ENCODE measurements at places on chromosomes 6 and 20. TPM values are rescaled to one million over a fixed set of nuclear protein-coding genes. Genes with fewer than 3 reads are reported as not detected.

BTNL2 gene
- total RNA-seq, result 4.9 TPM

SMOC2 gene
- total RNA-seq, result not detected

CRISP3 gene
- not detected for total RNA-seq

DNA sequence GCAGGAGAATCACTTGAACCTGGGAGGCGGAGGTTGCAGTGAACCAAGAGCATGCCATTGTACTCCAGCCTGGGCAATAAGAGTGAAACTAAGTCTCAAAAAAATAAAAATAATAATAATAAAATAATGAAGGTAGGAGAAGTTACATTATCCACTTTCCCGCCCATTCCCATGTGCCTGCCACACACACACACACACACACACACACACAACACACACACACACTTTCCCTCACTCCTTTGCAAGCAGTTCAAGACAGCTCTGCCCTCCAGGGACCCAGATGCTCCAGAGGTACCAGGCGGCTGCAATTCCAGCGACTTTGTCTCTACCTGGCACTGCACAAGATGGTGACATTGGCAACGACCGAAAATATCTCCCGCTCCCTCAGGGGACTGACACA is 224.8 kb upstream of the JARID2 start:
- DNase-seq, result no peak

DNA sequence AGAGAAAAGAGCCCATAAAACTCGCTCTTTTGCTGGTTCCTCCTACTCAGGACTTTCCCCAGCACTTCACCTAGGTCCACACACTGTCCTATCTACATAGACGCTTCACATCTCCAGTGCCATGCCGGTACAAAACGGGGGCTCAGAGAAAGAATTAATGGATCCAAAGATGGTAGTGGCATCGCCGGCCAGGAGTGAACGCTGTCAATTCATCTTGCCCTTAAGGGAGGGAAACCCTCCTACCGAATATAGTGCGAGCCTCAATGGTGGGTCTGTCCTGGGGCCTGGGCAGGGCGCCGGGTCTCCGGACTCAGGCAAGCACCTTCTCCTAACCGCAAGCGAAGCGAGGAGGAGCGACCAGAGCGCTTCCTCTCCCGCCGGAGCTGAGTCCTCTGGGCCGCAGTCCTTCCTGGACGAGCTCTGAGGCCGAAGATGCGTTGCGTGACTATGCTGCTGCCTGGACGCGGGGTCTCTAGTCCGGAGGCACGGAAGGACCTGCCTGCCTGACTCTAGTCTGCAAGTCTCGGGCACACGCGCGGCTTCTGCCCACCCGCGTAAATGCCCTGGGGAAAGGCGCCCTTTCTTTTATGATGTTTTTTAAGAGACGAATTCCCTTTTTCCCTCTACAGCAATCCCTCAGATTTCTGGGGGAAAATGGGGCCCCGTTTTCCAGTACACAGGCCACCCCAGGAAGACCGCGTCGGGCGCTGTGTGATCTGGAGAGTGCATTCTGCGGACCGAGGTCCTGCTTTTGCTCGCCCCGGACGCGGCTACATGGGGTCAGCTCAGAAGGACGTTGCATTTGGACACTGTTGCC is 100.1 kb upstream of the PRDM1 start:
- no peak for DNase-seq

DNA sequence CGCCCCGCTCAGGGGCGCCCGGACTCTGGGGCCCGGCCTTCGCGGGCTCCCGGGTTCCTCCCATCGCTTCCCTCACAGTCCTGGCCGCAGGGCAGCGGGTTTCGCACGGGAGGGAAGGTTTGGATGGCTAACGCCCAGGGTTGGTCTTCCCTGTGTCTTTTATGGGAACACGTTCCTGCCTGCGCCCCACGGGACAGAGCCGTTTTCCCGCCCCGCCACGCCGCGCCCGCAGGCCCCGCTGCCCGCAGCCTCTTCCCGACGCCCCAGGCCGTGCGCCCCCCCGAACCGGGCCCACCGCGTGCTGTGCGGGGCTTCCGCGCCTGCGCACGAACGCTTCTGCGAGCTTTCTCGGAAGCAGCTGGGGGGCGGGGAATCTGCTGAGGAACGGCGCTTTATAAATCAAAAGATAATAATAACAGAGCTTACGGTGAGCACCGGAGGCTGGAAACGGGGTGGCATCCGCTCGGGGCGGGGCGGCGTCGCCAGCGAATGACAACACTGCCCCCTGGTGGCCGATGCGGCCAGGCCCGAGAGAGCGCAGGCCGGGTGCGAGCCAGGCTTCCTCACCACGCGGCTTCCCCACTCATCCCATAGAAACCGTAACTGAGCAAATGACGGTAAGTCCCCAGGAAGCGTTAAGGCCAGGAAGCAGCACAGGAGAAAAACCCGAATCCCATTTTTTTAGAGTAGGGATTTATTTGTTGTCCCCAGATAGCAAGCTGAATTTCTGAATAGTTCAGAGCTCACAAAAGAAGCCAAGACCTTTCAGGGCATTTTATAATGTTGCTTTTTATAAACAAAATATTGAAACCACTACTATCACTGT is 116.4 kb downstream of the MYLK4 start:
- peak; percentile 43 for DNase-seq

GRCh38 chr6:18263418-18264218 is 712 bp downstream of the DEK start:
- peak; percentile 52 for DNase-seq

GRCh38 chr6:56450882-56451739 is 191.6 kb downstream of the DST start:
- no peak for DNase-seq

- DNase-seq, result no peak
Measured at GRCh38 chr6:130933712-130934200, 106.5 kb downstream of the SMLR1 start.

DNA sequence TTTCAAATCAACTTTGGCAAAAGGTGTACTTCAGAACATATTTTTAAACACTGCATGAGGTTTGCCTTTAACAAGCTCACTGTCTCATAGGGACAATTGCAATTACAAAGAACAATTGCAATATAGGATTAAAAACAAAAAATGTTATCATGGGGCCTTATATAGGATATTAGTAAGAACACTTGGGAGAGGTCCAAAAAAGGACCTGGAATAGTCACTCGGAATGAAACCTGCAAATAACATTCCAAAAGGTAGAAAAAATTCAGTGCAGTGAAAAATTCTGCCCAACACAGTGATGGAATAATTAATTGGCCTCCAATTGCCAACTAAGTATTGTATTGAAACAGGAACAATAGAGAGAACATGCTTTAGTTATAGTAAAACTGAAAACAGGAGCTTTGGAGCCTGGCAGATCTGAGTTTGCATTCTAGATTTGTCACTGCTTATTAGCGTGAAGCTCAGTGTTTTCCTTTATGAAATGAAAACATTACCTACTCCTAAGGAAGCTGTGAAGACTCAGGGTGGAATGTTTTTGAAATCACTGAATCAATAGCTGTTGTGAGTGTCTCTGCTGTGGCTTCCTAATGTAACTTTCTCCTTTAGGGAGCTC is 172.6 kb upstream of the BMP5 start:
- DNase-seq, result no peak

Measured in OCI-LY7 (cell line).